ENCODE measurements at places on chromosomes 5 and 9.

DNA sequence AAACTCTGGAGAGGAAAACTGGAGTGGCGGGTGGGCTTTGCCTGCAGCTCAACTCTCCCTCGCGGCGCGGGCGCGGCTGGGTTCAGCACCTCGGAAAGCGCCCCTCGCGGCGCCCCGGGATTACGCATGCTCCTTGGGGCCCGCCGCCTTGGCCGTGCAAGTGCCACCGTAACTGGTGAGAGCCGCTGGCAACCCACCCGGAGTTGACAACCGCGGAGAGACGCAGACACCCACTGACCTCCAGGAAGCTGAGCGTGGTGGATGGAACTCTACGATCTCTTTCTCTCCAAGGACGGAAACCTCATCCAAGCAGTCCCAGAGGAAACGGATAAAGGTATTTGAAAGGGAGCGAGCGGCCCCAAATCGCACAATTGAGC lies 194 bp upstream of the RXFP3 start:
- peak; percentile 27 for DNase-seq

- DNase-seq, result no peak
These were observed 2.5 kb upstream of the TMEM174 start for GRCh38 chr5:73170522-73170921.

GRCh38 chr9:125493881-125494652 lies 212.9 kb downstream of the MAPKAP1 start:
- DNase-seq, result no peak

- no peak for DNase-seq
These were observed 878.4 kb upstream of the EDIL3 start for GRCh38 chr5:85263125-85263524.

DNA sequence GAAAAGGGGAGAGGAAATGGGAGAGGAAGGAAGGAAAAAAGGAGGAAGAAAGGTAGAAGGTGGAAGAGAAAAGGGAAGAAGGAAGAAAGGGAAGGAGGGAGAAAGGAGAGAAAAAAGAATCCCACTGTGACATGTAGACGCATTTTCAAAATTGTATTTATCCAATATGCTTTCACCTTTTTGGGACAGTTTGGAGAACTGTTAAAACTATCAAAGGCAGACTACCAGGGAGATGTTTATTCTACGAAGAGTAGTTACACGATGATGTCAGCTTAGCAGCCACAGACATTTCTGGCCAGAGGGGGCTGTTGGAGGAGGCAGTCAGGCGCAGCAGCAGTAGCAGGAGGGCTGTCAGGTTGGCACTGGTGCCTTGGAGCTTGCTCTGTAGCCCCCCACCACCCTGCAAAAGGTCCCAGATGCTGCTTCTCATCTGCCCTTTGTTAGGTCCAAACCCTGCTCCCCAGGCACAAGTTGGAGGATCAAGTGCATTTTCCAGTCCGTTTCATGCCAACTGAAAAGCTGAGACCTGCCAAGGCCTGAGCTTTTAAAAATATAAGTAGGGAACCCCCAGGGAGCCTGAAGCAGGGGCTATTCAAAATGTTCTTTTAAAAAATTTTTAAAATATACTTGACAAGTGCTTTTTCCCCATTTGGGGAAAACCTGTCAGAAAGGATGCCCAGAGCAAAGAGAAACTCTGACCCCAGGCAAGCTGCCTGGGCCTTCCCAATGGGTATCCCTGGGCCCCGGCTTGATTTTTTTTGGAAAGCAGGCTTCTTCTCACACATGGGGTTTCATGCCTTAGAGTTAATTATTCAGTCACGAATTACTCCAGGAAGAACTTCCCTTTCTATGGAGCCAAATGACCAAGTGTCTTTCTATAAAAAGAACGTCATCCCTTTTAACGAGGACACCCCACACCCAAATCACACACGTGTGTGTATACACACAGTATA lies 203.3 kb downstream of the SLIT3 start:
- no peak for DNase-seq

GRCh38 chr9:124015661-124016131 lies 4.1 kb downstream of the LHX2 start:
- DNase-seq, result no peak

DNA sequence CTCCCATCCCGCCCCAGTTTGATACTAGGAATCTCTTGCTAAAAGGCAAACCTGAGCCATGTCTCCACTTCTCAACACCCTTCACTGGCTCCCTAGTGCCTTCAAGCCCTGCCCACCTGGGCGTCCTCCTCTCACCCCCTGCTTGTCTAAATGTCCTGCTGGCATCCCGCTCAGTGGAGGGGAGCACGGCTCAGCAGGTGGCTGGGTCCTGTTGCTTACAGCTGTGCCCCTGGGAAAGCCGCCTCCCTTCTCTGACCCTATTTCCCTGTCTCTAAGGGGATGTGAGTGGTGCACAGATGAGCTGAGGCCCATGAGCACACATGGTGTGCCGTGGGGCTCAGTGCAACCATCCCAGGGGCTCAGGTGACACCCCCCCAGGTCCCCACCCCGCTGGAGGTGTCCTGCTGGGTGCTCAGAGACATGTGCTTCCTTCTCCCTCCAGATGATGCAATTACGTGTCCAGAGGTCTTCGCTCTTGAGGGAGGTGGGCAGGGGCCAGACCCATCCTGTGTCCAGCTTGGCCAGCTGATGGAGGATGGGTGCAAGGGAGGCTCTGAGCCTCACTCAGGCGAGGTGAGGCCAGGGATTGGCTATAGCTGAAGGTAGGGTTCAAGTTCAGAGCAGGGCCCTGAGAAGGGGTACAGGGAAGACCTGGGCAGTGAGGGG lies 24.1 kb downstream of the FLT4 start:
- DNase-seq, result no peak

DNA sequence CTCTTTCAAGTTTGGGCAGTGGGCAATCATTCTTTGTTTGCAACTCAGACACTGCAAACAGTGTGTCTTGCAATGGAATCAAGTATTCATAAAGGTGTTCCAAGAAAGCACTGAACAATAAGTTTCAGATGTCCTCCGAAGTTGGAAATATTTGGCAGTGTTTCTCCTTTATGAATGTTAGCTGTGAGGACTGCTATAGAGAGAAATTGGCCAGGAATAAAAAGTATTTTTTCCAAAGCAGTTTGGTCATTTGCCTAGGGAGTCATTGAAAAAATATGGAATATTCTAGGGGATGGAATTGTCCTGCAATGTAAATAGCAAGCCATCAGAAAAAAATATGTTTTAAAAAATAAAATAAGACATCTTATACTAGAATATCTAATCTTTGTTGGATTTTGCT lies 688.6 kb upstream of the SEMA6A start:
- DNase-seq, result no peak

- no peak for DNase-seq
These were observed 136.1 kb downstream of the MACIR start for GRCh38 chr5:103394676-103395075.

DNA sequence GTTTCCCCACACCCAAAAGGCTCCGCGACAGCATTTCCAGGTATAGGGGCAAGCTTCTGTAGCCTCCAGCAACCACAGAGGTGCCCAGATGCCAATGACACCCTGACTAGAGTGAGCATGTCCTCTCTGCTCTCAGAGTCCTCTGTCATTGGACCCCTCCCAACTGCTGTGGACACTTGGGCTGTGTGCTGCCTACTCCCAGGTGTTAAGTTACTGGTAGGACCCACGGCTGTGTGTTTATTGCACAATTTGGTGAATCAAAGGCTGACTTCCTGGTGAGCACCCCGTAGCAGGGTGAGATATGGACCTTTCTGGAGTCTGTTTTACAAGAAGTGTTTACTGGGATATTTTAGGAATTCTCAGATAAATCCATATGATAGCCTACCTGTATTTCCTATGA lies 36.0 kb downstream of the SH3GL2 start:
- DNase-seq, result no peak

DNA sequence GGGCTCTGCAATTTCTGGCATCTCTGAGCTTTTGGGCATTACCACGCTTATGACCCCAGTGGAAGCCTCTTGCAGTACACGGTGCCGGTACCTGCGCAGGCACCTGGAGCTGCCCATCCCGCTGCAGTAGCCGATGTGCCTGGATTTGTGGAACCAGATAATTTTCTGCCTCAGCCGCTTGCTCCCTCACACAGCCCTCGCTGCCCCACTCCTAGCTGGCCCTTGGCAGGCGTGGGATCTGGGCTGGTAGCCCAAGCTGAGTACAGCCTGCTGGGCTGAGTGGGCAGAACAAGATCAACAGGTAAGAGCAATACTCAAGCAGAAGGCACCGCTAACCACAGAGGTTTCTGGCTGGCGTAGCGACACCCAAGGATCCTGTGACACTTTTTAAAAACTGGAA lies 1808.8 kb upstream of the ACO1 start:
- DNase-seq, result no peak

GRCh38 chr5:135448071-135448739 lies 1.1 kb upstream of the DCANP1 start:
- DNase-seq, result no peak

GRCh38 chr9:16828340-16829281 lies 41.9 kb downstream of the BNC2 start:
- no peak for DNase-seq

DNA sequence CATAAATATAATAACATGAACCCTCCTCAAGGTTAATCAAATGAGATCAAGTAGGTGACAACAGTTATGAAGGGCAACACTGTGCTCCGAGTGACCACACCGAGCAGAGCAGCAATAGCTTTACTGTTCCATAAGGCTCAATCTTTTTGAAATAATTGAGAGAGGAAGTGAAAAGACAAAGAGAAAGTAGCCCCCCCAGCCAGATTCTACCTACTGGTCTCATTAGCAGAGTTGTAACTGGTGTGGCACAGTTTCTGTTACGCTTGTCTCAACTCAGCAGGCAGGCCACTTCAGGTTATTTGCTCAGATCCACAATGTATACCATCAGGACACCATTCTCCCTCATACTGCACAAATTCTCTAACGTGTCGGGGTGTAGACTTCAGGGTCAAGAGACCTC lies 14.0 kb downstream of the PRUNE2 start:
- no peak for DNase-seq

DNA sequence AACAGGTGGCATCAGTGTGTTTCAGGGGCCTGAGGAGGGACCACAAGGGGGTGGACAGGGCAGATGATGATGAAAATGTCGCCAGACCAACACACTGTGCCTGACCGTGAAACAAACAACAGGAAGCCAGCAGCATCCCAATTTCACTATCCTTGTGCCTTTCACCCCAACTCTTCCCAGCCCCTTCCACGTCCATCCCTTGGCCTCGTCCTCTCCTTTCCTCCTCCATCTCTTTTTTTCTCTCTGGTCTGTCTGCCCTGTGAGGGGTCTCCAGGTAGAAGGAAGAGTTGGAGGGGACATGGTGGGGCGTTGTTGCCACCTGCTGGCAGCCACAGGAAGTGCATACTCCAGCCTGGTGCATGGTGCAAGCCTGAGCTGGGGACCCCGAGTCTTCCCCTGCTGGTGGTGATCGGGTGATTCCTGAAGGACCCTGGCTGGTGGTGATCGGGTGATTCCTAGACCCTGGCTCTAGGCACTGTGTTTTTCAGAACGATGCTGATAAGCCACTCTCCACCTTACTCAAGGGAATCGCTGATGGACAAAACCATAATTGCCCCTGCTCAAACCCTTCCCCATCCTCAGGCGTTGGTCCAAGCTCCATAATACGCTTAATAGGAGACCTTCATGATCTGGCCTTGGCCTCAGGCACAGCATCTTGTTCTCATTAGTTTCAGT lies 21.7 kb upstream of the NSD1 start:
- DNase-seq, result peak; percentile 62

GRCh38 chr9:12274577-12274976 lies 418.6 kb upstream of the TYRP1 start:
- no peak for DNase-seq

GRCh38 chr5:151219138-151219537 lies 4.8 kb downstream of the CCDC69 start:
- no peak for DNase-seq

GRCh38 chr9:100084128-100084453 lies 14.7 kb downstream of the ERP44 start:
- DNase-seq, result no peak

DNA sequence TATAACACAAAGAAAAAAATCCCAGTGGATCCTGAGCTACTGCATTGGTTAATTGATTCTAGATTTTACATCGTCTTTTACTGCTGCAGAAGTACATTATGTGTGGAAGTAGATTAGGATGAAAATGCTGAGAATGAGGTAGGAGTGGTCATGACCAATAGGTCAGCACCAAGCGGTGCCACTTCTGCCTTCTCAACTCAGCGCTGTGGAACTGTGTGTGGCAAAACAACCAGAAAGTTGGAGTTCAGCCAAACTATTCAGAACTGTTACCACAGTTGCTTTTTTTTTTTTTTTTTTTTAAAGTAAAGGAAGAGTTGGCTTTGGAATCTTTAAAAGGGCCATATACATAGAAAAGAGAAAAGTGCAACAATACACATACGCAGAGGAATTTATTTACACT lies 24.2 kb downstream of the POU5F2 start:
- no peak for DNase-seq

- DNase-seq, result no peak
These were observed 674.5 kb downstream of the CETN3 start for GRCh38 chr5:89735082-89735481.

DNA sequence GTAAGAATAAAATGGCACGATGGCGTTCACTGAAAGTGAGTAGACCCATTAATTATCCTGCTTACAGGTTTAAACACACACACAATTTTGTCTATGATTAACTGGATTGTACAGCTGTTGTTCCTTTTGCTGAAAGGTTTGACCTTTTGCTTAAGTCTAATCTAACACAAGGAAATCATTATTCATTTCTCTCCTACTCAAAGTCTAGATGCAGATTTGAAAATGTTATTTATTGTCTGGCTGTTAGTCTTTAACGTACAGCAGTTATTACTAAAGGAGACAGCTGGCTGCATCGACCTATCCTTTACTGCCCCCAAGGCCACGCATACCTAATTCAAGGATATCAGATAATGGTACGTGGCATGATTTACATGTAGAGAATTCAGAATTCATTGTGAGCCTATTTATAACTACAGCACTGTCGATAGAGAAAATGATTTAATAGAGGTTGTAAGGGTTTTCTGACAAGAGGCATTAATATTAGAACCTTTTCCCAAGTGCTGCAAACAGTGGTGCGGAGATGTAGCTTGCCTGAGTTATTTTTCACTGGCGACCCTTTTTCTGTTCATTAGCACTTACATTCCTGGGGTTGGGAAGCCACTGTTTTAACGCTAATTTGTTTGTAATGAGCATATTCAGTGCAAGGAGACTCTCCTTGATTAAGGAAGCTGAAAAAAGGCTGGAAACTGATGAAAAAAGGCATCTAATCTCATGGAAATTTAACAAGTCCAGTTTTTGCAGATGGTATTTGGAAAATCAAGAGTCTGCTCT lies 368.4 kb upstream of the GRAMD2B start:
- DNase-seq, result no peak

DNA sequence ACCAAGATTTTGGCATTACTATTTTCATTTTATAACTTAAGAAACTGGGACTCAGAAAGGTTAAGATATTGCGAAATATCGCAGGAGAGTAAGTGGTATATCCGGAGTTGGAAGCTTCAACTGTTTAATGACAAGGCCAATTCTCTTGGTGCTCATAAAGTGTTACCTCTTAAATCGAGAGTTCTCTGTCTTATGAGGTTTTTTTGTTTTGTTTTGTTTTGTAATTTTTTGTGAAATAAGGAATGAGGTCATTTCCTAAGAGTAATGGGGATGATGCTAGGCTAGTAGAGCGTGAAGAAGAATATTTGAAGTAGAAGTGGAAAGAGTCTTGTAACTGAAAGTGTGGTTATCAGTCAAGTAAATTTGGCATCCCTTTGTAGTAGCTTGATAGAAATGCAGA lies 183.2 kb upstream of the DAB2 start:
- no peak for DNase-seq

- DNase-seq, result no peak
These were observed 296.0 kb upstream of the KCNN2 start for GRCh38 chr5:114065912-114066311.
